ENCODE measurements at places on chromosomes 13 and 19. TPM values are rescaled to one million over a fixed set of nuclear protein-coding genes. Genes with fewer than 3 reads are reported as not detected.

DNA sequence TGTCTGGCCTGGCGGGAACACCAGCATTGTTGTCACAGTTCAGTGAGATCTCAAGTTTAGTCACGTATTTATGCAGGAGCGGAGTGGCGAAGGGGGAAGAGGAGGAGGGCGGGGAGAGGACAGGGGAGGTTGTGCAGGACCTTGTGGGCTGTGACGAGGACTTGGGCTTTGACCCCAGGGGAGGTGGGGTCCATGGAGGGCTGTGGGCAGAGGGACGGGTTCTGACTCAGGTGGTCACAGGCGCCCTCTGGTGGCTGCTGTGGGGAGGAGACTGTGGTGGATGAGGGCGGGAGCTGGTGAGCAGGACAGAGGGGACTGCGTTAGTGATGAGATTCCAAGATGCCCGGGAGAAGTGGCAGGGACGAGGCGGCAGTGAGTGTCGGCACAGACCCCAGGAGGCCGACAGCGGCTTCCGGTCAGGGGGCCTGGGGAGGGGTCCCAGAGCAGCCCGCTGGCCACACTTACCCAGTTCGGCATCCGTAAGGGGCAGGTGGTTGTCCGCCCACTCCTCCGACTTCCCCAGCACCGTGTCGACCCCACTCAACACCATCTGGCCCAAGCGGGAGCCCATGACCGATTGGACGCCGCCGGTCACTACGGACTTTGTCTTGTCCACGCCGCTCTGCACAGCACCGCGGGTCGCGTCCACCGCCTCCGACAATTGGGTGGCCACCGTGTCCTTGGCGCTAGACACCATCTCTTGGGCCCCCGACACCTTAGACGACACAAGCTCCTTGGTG, 15.7 kb downstream of the PLIN3 start:
- no peak overlapping the region for H3K4me3 ChIP-seq
- DNase-seq, result peak; percentile 56
- H3K4me1 ChIP-seq, result no peaks in the 10 kb centered on the region

DNA sequence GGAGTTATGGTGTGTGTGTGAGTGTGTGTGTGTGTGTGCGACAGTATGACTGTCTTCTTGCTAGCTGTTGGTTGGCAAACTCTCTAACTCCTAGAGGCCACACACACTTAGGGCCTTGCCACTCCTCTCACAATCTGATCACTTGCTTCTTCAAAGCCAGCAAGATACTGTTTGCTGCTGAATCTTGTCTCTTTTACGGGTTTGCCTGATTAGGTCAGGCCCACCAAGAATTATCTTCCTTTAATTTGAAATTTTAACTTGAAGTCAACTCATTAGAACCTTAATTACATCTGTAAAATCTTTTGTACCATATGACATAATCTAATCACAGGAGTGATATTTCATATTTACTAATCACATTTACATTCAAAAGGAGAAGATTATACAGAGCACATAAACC, 359.2 kb upstream of the SGCG start:
- no peak for DNase-seq
- no peak overlapping the region for H3K27ac ChIP-seq
- H3K27me3 ChIP-seq, result peaks cover 2% of the 10 kb centered on the region
- H3K4me1 ChIP-seq, result no peaks in the 10 kb centered on the region

GRCh38 chr19:28393574-28394336, 819.2 kb downstream of the UQCRFS1 start:
- no peaks in the 10 kb centered on the region for H3K27me3 ChIP-seq
- peak overlapping the region; percentile 88 for H3K27ac ChIP-seq
- DNase-seq, result peak; percentile 30
- peak overlapping the region; percentile 51 for H3K4me3 ChIP-seq
- peaks cover 5% of the 10 kb centered on the region for H3K36me3 ChIP-seq

GRCh38 chr13:62846302-62846701, 1430.7 kb upstream of the PCDH20 start:
- no peak overlapping the region for H3K27ac ChIP-seq
- no peaks in the 10 kb centered on the region for H3K36me3 ChIP-seq
- no peaks in the 10 kb centered on the region for H3K4me1 ChIP-seq

The PDCD2L gene
- 52.3 TPM for total RNA-seq

DNA sequence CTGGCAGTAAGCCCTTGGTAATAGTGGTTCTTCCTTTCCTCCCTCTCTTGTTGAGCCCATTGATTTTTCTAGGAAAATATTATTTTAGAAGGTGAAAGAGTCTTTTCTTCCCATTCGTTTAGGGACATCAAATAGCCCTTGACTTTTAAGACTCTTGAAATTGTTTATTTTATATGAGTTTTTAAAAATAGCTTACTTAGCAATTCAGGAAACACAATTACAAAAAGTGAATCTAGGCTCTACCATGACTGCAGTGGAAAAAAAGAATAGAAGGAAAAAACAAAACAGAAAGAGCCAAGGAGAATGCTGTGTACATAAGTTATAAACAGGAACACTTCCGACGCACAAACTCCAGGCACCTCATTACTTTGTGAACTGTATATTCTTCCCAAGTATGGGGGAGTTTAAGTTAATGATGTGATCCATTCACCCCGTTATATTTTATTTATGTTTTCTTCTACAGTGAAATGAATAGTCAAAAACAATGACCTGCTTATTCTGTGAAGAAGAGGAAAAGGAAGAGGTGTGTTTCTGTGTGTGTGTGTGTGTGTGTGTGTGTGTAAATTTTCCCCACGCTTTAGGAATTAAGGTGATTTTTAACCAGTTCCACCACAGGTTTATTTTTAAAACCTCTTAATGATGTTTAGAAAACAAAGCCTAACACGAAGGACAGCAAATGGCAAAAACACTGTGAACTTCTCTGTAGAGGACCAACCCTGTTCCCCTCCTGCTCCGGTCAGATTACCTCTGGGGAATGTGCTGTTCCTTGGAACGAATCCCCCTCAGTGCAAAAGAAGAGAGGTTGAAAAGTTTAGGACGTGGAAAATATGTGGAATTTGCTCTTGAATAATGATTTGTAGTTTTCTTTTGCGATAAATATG, 266.3 kb downstream of the KLF5 start:
- H3K4me1 ChIP-seq, result no peaks in the 10 kb centered on the region
- DNase-seq, result no peak
- H3K4me3 ChIP-seq, result no peak overlapping the region
- no peak overlapping the region for H3K27ac ChIP-seq
- no peaks in the 10 kb centered on the region for H3K36me3 ChIP-seq
